Aorta (tissue), 5 donors: ENCODE measurements at places on chromosomes 7 and 10. TPM values are rescaled to one million over a fixed set of nuclear protein-coding genes. Genes with fewer than 3 reads are reported as not detected.

- DNase-seq: no peak
Observed at GRCh38 chr7:30789334-30789711, 18.1 kb downstream of the MINDY4 start.

- no peak for DNase-seq
Observed at GRCh38 chr10:86899132-86899531, 58.3 kb downstream of the MMRN2 start.

GRCh38 chr7:50857804-50858489, 75.3 kb upstream of the GRB10 start:
- no peak for DNase-seq

DNA sequence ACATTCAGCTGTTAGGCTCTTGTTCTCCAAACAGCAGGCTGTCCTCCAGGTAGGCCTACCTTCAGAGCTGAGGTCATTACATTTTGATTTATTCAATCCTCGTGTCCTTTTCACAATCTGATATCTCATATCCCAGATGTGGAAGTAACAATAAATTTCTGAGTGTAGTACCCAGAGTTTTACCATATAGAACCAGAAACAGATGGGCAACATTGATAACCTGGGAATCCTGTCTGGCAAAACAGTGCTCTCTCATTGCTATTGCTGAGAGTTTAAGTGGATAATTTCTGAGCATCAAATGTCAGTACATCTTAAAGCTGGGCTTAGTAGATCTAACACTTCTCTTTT, 1007.8 kb downstream of the REEP3 start:
- DNase-seq: no peak

Gene HOXA7
- total RNA-seq: 4.7 TPM

DNA sequence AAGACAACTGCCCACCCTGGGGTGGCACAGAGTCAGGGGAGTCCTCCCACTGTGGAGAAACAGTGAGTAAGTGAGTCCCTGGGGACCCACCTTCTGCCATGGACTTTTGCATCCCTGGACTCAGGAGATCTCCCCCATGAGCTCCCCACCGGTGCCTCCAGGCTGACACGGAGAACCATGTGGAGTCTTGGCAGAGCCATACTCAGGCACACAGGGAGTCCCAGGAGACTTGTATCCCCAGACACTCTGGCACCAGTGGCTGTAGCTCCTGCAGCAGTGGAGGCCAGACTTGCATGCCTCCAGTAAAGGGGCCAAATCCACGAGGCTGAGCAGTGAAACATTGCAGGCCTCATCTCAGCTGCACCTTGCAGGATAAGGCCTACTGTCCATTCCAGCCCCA, 791.4 kb downstream of the PCDH15 start:
- no peak for DNase-seq

- DNase-seq: no peak
Observed at GRCh38 chr7:129616530-129616929, 5.0 kb downstream of the NRF1 start.

GRCh38 chr10:51459476-51459875, 239.9 kb downstream of the CSTF2T start:
- DNase-seq: no peak

- no peak for DNase-seq
Observed at GRCh38 chr7:6030988-6031387, at the start of gene ANKRD61. ANKRD61 (plus strand) TSS chr7:6031376; CDS start chr7:6031376, 0 bp downstream.

DNA sequence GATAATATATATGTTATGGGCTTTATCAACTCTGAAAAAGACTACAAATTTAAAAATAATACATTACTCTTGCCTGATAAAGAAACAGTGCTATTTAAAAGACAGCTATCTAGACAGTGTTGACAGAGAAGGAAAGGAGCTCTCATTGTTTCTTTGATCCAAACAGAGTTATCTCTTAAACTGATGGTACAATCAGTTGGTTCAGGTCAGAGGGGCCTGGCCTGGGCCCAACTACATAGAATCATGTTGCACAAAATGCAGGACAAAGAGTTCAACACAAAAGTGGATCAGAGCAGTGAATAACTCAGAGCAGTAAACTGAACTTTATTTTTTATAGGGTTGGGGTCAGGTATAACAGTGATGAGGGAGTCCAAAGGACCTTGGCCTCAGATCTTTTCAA, 33.8 kb upstream of the SEMA3D start:
- no peak for DNase-seq
